Activated CD4-positive, CD25-positive, alpha-beta regulatory T cell (primary cell): ENCODE measurements at places on chromosomes 5 and 9.

- DNase-seq: no peak
Observed at GRCh38 chr9:22308177-22308576, 138.4 kb upstream of the DMRTA1 start.

- DNase-seq: no peak
Observed at GRCh38 chr5:66378407-66378806, 217.8 kb upstream of the MAST4 start.

DNA sequence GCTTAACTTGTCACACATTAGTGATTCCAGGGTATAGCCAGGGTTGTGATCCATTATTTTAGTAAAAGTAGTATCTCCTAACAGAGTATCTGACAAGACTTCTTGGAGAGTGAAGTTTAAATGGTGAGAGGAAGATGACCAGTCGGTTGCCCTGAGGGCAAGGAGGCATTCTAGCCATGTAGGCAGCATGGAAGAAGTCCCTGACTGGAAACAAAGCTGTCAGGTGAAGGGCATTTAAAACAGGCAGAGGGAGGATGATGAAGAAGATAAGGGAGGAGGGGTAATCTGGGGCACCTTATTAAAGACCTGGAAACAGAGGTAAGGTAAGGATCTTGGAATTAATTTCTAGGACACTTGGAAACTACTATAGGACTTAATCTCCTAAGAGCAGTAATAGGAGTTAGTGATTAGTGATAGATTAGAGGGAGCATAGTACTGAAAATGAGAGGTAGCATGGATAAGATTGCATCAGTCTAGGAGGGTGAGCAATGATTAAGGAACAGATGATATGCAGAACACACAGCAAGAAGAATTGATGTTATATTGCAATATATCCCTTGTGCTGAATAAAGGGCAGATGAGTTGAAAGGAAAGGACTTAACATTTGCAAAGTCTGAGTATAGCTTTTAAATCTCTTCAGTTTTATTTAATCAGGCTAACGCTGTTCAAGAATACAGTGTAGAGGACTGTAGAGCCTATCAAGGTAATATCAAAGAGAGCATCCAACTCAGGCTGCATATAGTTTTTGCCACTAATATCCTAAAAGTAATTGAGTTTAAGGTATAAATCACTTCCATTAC, 9.6 kb downstream of the KIF2A start:
- no peak for DNase-seq

DNA sequence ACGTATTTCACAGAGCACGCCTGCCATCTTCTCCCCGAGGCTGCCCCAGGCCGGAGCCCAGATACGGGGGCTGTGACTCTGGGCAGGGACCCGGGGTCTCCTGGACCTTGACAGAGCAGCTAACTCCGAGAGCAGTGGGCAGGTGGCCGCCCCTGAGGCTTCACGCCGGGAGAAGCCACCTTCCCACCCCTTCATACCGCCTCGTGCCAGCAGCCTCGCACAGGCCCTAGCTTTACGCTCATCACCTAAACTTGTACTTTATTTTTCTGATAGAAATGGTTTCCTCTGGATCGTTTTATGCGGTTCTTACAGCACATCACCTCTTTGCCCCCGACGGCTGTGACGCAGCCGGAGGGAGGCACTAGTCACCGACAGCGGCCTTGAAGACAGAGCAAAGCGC, 9.6 kb downstream of the QRFP start:
- DNase-seq: no peak

DNA sequence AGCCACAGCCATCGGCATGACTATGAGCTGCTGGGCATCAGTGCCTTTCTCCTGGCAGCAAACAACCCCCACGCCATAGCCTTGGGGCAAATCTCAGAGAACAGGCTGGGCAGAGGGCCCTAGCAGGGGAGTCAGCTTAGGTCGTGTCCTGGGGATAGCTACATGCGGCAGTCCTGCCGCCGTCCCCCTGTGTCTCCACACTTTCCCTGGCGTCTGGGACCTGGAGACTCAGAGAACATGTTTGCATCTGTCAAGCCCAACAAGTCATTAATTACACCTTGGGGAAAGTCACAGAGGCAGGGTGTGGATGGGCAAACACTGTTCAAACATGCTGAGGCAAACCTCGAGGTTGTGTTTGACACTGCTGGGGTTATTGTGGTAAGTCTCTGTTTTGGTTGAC, 123.6 kb downstream of the C5orf15 start:
- DNase-seq: no peak

- no peak for DNase-seq
Observed at GRCh38 chr5:172877466-172878260, 43.6 kb downstream of the ERGIC1 start.

DNA sequence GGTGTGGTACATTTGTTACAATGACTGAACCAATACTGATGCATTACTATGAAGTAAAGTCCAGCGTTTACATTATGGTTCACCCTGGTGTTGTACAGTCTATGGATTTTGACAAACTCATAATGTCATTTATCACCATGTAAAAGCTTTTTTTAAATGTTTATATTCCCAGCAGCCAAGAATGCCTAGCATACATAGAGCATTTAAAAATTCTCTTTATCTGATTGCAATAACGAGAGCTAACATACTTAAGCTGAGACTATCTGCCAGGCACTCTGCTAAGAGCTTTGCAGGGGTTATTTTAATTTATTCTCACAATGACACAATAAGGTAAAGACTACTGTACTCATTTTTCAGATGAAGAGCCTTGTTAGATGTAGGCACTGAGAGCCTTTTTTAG, 24.1 kb downstream of the PRDM6 start:
- DNase-seq: no peak

DNA sequence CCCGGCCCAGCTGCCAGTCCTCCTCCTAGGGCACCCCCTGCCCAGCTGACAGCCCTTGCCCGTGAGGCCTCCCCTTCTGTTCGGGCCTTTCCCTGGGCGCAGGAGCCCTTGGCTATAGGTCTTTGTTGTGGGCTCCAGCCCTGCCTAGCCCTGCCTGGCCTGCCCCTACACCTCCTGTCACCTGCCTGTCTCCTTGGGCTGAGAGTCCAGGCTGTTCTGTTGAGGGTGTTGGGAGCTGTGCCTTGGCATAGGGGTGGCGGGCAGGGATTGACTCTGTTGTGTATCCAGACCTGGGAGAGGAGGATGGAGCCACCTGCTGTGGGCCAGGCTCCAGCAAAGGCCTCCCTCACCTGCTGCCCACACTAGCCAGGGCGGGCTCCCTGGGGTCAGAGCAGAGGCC, 11.6 kb downstream of the FCN2 start:
- DNase-seq: no peak

DNA sequence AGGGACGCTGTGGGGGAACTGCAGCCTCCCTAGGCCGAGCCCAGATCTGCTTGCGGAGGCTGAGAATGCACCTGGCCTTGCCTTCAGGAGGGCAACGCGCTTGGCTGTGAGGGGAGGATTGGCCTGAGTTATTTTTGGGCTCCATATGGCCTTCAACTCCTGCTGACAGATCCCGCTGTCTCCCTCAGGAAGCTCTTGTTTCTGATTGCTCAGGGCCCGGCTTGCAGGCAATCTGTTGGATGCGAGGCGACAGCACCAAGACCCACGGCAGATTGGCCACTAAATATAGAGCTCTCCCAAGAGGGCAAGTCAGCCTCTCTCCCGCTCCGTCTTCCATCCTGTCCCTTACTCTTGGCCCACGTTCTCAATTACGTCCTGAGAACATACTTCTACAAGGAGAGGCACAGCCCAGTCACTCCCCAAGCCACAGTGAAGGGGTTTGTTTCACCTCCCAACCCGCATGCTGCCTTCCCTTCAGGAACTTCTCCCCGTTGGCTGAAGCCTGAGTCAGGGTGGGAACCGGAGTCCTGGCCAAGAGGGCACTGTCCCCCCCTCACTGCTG, 53.6 kb downstream of the RASGEF1C start:
- no peak for DNase-seq

DNA sequence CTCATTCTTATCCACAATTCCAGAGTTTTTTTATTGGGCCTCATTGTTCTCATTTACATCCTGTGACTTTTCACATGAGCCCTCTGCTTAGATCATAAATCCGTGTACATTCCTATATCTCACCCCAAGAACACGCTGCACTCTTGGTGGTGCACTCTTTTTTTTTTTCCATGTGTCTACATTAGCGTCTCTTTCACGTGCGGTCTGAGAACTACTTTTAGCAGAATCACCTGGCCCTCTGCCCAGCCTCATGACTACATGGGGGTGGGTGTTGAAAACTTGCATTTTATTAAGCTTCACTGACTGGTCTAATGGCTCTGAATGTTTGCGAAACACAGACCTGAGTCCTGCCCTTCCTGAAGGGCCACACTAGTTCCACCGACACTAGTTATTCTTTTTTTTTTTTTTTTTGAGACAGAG, 18.6 kb downstream of the C9orf57 start:
- no peak for DNase-seq

DNA sequence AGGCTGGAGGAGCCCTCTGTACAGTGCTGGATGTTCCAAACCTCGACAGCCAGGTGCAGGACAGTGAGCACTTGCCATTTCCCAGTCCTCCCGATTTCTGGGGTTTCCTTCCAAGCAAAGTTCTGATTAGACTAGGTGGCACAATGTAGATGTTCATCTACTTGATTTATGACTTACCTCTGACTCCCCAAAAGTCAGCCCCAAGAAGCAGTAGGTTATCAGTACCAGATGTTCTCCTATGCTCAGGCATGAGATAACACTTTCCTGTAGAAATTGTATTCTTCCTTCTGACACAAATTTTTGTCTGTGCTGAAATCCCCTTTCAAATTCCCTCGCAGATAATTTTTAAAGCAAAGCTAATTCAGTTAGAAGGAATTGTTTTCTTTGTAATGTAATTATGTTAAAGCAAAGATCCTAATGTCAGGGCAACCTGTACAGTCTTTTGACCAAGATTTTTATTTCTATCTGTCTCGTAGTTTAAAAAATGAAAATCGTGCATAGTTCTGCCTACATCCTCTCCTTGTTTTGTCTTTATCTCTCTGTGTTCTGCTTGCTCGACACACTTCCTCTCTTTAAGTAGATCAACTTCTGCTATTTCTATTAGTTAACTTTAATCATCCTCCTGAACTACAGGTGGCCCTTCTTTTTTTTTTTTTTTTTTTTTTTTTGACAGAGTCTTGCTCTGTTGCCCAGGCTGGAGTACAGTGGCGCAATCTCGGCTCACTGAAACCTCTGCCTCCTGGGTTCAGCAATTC, 102.4 kb upstream of the PJA2 start:
- no peak for DNase-seq

GRCh38 chr5:147403651-147404640, 105.9 kb downstream of the DPYSL3 start:
- DNase-seq: no peak

GRCh38 chr5:178338750-178339144, 106.1 kb upstream of the PHYKPL start:
- DNase-seq: no peak

- no peak for DNase-seq
Observed at GRCh38 chr5:23721336-23721735, 213.9 kb downstream of the PRDM9 start.

GRCh38 chr5:88854769-88855168, 28.2 kb downstream of the MEF2C start:
- no peak for DNase-seq

GRCh38 chr5:67255881-67256280, 59.3 kb upstream of the CD180 start:
- DNase-seq: no peak

DNA sequence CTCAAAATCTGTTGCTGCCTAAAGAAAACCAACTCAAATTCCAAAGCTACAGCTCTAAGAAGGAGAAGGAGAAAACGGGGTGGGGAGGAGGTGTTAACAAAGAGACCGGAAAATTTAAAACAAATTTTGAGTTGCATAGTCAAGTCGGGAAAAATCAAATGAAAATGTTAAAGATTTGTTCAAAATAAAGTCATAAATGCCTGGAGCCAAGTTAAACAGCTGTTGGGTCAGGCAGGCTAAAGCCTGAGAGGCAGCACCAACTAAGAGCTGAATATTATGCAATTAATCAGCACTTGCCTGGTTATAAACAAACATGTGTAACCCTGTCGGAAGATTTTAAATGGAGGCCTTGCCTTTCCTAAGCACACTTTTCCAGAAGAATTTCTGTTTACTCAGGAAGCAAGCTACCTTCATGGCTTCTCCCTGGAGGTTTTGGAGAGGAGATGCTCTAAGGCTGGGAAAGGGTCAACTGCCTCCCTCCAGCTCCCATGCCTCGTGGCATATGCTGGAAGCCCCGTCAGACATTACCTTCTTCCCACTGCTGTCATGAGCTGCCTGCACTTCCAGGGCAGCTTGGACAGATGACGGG, 270.5 kb downstream of the DMRT2 start:
- DNase-seq: no peak

DNA sequence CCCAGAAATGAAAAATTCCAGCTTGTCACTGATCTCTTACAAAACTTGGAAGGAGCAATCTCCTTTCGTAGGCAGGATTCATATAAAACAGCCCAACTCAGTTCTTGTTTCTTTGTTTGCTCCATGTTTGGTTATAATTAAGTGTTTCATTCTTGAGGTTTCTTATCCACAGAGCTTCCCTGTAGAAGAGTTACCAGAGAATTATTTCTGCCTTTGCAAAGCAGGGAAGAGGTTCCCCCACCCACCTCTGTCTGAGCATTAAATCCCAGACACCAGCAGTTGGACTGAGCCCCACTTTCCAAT, 34.1 kb upstream of the RAI14 start:
- no peak for DNase-seq

GRCh38 chr5:67814569-67815311, 400.8 kb upstream of the PIK3R1 start:
- no peak for DNase-seq

GRCh38 chr5:126359884-126360283, 63.3 kb upstream of the GRAMD2B start:
- DNase-seq: no peak

- DNase-seq: no peak
Observed at GRCh38 chr5:19709403-19709802, 278.6 kb downstream of the CDH18 start.

DNA sequence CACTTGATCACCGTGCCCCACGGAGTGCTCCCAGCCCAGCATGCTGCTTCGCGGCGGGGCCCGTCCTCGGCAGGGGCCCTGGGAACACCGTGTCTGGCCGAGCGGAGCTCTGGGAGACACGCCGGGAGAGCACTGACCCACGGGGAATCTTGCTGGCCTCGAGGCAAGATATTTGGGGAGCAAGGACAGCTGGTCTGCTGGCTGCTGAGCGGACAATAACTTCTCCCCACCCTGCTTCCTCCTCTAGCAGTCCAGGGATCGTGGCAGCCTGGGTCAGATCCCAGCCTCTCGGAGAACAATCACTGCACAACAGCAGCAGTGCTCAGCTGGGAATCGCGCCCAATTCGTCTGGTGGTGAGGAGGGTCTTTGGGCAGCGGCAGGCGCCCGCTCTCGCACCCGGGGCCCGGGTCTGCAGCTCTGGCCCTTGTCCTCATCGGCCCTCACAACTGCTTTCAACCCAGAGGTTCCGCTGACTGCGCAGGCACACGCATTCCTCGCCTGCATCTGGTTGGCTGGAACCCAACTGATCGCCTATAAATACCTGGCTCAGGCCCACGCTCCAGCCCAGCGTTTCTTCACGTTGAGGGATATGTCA, 43.4 kb downstream of the DBH start:
- DNase-seq: no peak

DNA sequence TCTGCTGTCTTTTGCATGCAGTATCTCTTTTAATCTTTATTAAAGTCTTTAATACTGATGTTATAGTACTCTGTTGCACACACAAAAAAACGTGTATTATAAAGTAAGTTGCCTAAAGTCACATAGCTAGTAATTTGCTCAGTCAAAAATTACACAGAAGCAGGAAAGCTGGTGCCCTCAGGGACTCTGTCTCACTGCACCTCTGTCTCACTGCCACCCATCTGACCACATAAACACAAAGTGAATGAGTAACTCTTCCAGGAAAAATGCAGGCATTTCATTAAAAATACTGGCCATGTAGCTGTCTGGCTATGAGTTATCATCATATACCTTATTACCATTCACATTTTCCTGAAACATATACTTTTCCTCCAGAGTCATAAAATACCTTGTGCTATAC, 591.7 kb downstream of the CSNK1G3 start:
- no peak for DNase-seq

- DNase-seq: no peak
Observed at GRCh38 chr5:34488984-34489383, 167.1 kb upstream of the RAI14 start.
